ENCODE measurements at places on chromosomes 5 and 9.

- DNase-seq, result no peak
Measured at GRCh38 chr9:93815677-93816076, 139.5 kb downstream of the BARX1 start.

GRCh38 chr9:116237456-116237855 is 83.9 kb downstream of the PAPPA start:
- DNase-seq, result no peak

DNA sequence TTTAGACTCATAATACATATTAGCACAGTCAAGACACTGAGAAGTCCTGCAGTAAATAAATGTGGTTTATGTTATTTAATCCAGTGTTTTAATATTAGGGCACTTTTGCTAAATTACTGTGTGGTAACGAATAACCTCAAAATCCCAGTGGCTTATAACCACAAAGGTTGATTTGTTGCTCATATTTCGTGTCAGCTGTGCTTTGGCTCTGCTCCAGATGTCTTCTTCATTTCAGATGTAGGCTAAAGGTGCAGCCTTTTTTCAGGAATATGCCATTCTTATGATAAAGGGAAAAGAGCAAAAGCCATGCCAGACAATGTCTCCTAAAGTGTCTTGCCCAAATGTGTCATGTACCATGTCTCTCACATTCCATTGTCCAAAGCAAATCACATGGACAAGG is 144.8 kb downstream of the BRINP1 start:
- no peak for DNase-seq

DNA sequence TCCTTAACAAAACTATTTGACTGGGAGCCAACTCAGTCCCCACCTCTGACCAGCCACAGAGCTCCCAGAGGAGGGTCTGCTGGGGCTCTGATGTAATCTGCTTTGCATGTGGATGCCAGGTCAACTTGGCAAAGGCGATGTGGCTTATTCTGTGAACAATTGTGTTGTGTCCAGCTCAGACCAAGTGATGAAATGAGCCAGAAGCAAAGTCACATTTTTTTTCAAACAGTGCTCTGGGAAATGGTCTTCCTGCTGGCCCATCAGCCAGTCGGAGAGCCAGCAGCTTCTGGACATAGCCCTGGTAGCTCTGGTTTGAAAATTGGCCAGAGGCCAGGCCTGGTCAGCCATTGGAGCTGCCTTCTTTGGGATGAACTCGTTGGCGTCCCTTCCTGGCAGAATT is 86.5 kb downstream of the ANGPTL2 start:
- DNase-seq, result no peak

DNA sequence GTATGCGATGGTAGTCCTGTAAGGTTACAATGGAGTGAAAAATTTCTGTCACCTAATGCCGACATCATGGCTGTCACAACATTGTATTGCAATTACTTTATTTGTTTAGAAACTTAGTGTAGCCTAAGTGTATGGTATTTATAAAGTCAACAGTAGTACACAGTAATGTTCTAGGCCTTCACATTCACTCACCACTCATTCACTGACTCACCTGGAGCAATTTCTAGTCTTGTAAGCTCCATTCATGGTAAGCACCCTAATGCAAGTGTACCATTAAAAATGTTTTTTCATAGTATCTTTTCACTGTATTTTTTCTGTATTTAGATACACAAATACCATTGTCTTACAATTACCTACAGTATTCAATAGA is 58.5 kb downstream of the ATP10B start:
- DNase-seq, result no peak

All from GOT3 (cell line).